Adrenal gland (tissue), 19 donors: ENCODE measurements at places on chromosomes 1 and 21. TPM values are rescaled to one million over a fixed set of nuclear protein-coding genes. Genes with fewer than 3 reads are reported as not detected.

The CD5L gene
- total RNA-seq: not detected

DNA sequence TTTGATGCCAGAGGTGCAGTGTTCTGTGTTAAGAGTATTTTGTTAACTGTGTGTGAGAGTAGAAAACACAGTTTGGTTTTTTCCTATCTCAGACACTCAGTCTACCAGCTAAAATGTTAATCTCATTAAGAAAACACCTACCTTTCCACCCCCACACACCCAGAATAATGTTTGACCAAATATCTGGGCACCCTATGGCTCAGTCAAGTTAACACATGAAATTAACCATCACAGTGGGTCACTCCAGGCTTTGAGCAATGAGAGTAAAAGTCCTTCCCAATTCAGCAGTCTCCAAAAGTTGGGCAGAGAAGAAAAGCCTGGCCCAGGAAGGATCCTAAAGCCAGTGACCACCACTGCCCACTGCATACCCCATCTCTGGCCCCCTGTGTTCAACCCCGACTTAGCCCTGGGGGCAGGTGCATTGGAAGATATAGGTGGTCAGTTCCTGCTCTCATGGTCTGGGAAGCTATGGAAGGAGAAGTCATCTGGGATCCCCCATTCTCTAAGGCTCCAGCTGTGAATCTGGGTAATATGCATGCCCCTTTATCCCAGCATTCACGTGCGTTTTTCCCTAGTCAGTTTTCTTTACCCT is 50.2 kb upstream of the CSF3R start:
- DNase-seq: no peak
- H3K36me3 ChIP-seq: no peaks in the 10 kb centered on the region
- H3K27me3 ChIP-seq: no peaks in the 10 kb centered on the region
- H3K4me1 ChIP-seq: no peaks in the 10 kb centered on the region
- no peak overlapping the region for H3K4me3 ChIP-seq

GRCh38 chr1:233295975-233296322 is 424 bp upstream of the PCNX2 start:
- no peak overlapping the region for H3K27ac ChIP-seq
- no peak overlapping the region for H3K4me3 ChIP-seq
- H3K27me3 ChIP-seq: no peaks in the 10 kb centered on the region
- no peaks in the 10 kb centered on the region for H3K4me1 ChIP-seq

DNA sequence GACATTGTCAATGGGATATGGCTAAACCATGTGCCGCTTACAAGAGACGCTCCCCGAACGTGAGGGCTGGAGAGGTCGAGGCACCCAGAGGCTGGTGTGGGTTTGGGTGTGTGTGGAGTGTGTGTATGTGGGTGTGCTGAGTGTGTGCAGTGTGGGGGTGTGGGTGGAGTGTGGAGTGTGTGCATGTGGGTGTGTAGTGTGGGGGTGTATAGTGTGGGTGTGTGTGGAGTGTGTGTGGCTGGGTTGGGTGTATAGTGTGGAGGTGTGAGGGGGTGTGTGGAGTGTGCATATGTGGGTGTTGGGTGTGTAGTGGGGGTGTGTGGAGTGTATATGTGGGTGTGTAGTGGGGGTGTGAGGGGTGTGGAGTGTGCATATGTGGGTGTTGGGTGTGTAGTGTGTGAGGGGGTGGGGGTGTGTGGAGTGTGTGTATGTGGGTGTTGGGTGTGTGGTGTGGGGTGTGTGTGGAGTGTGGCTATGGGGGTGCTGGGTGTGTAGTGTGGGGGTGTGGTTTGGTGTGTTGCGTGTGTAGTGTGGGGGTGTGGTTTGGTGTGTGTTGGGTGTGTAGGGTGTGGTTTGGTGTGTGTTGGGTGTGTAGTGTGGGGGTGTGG is 42.2 kb downstream of the SLC19A1 start:
- no peaks in the 10 kb centered on the region for H3K27me3 ChIP-seq
- H3K4me3 ChIP-seq: no peak overlapping the region
- DNase-seq: peak; percentile 10
- no peaks in the 10 kb centered on the region for H3K36me3 ChIP-seq
- H3K27ac ChIP-seq: no peak overlapping the region

The DNAH14 gene
- 17.8 TPM for total RNA-seq

- DNase-seq: no peak
- peaks cover 90% of the 10 kb centered on the region for H3K4me1 ChIP-seq
- H3K36me3 ChIP-seq: no peaks in the 10 kb centered on the region
- H3K4me3 ChIP-seq: no peak overlapping the region
- peak overlapping the region; percentile 59 for H3K27ac ChIP-seq
These were observed 82.8 kb downstream of the TGFBR3 start for GRCh38 chr1:91803123-91803522.

GRCh38 chr1:153478047-153478691 is 17.7 kb upstream of the S100A7 start:
- H3K27ac ChIP-seq: no peak overlapping the region
- no peak for DNase-seq
- H3K4me1 ChIP-seq: peaks cover 6% of the 10 kb centered on the region
- H3K27me3 ChIP-seq: no peaks in the 10 kb centered on the region

- no peaks in the 10 kb centered on the region for H3K4me1 ChIP-seq
- no peak for DNase-seq
- H3K27ac ChIP-seq: no peak overlapping the region
- no peak overlapping the region for H3K4me3 ChIP-seq
- H3K36me3 ChIP-seq: no peaks in the 10 kb centered on the region
These were observed 249.4 kb downstream of the PLPP3 start for GRCh38 chr1:56329970-56330369.

DNA sequence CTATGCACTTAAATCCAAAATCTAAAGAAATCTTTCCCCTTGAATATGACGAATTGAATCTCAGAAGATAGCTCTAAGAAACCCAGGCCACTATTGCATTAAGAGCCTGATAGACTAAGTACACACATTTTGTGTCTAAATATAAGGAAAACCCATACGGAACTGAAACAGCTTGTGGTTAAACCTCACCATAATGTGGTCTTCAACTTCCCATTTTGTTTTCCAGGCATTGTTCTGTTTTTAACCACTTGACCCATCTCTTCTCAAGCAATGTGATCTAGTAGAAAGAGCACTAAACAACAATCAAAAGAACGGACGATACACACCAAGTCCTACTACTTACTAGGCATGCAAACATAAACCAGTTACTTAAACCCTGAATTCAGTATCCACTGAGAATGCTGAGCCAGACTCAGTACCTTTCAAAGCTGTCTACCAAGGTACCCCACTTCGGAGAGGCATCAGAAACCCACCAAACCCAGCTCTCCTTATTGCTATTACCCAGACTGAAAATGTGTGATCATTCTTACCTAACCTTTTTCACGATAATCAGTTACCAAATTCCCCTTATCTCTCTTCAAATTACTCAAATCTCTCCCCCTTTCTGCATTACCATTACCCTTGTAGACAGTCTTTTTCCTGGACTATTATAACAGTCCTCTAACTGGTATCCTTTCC is 12.8 kb downstream of the OTUD7B start:
- no peak for DNase-seq
- no peak overlapping the region for H3K27ac ChIP-seq
- no peaks in the 10 kb centered on the region for H3K36me3 ChIP-seq
- H3K4me3 ChIP-seq: no peak overlapping the region
- H3K27me3 ChIP-seq: no peaks in the 10 kb centered on the region
- H3K4me1 ChIP-seq: peaks cover 72% of the 10 kb centered on the region

DNA sequence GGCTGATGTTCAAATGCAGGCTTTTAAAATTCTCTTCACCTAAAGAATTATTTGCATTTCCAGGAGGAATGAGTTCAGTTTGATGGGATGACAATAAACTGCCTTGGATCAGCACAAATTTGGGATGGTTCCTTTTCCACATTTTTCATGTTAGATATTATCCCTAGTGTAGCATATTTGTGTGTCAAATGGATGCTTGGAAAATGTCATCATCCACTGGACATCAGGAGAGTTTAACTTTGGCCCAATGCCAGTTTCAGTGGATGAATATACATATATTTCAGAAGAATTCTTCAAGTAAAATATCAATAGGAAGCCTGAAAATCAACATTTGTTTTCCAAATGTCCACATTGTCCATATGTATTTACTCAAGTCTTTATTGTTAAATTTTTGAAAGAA is 116.5 kb upstream of the COL24A1 start:
- no peak for DNase-seq
- no peaks in the 10 kb centered on the region for H3K36me3 ChIP-seq
- no peak overlapping the region for H3K4me3 ChIP-seq
- no peaks in the 10 kb centered on the region for H3K27me3 ChIP-seq
- H3K27ac ChIP-seq: no peak overlapping the region
- no peaks in the 10 kb centered on the region for H3K4me1 ChIP-seq

- H3K27ac ChIP-seq: peak overlapping the region; percentile 95
- no peaks in the 10 kb centered on the region for H3K27me3 ChIP-seq
- peak; percentile 98 for DNase-seq
- peaks cover 27% of the 10 kb centered on the region for H3K4me1 ChIP-seq
- peak overlapping the region; percentile 36 for H3K4me3 ChIP-seq
These were observed 66.6 kb upstream of the LAPTM5 start for GRCh38 chr1:30823969-30824735.

GRCh38 chr21:28769683-28770082 is 223.0 kb downstream of the LTN1 start:
- no peak for DNase-seq
- H3K27me3 ChIP-seq: no peaks in the 10 kb centered on the region
- no peaks in the 10 kb centered on the region for H3K4me1 ChIP-seq
- H3K4me3 ChIP-seq: no peak overlapping the region
- no peak overlapping the region for H3K27ac ChIP-seq
- no peaks in the 10 kb centered on the region for H3K36me3 ChIP-seq

The S100A6 gene
- 609 TPM for total RNA-seq

DNA sequence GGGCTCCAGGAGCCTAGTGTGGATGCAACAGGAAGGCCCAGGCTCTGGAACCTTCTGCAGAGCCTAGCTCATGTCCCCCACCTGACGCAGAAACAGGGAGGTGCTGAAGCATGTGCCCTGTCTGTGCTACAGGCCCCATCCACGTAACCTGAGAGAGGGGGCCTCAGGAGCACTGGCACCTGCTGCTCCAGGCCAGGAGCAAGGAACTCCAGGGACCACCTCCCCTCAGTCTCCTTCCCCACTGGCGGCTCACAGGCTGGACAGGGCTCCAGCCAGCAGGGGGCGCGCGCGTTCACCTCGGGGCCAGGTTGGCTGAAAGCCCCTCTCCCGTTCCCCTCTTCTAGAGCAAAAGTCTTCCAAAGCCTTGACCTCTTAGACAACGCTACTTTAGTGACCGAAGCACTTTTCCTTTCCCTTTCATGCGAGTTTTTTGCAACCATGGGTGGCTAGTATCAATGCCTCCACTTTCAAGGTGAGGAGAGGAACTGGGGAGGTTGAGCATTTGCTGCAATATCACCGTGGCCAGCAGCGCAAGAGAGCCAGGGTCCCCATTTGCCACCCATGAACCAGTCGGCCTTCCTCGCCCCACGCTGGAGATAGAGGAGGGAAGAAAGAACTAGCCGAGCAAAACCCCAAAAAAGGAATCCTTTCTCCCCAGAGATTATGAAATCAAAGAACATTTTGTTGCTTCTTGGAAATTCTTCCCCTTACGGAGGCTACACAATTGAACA is 52.4 kb upstream of the GPR157 start:
- no peaks in the 10 kb centered on the region for H3K36me3 ChIP-seq
- peak; percentile 59 for DNase-seq
- peak overlapping the region; percentile 87 for H3K27ac ChIP-seq
- H3K4me3 ChIP-seq: peak overlapping the region; percentile 97
- peaks cover 16% of the 10 kb centered on the region for H3K4me1 ChIP-seq

- H3K36me3 ChIP-seq: no peaks in the 10 kb centered on the region
- H3K27ac ChIP-seq: peak overlapping the region; percentile 53
- H3K27me3 ChIP-seq: no peaks in the 10 kb centered on the region
- DNase-seq: peak; percentile 84
- H3K4me1 ChIP-seq: peaks cover 64% of the 10 kb centered on the region
These were observed 54.1 kb downstream of the CD46 start for GRCh38 chr1:207805841-207806421.

DNA sequence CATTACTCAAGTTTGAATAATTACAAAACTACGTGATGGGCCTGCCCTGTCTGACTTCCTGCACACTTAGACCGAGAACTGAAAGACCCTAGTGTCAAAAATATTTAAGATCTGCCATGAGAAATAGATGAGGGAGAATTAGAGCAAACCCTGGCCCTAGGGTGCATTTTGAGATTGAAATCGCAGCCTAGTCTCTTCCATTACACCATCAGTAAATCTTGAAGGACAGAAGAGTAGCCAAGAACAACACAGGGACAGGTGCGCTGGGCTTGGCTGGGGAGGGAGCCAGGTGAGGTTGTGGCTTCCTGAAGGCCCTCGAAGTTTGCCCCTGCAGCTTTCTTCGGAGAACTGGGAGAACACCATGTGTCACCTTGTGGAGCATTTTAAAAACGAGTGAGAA is 36.7 kb upstream of the KIF26B start:
- H3K27me3 ChIP-seq: no peaks in the 10 kb centered on the region
- no peak for DNase-seq
- no peak overlapping the region for H3K27ac ChIP-seq
- H3K36me3 ChIP-seq: no peaks in the 10 kb centered on the region
- no peaks in the 10 kb centered on the region for H3K4me1 ChIP-seq

DNA sequence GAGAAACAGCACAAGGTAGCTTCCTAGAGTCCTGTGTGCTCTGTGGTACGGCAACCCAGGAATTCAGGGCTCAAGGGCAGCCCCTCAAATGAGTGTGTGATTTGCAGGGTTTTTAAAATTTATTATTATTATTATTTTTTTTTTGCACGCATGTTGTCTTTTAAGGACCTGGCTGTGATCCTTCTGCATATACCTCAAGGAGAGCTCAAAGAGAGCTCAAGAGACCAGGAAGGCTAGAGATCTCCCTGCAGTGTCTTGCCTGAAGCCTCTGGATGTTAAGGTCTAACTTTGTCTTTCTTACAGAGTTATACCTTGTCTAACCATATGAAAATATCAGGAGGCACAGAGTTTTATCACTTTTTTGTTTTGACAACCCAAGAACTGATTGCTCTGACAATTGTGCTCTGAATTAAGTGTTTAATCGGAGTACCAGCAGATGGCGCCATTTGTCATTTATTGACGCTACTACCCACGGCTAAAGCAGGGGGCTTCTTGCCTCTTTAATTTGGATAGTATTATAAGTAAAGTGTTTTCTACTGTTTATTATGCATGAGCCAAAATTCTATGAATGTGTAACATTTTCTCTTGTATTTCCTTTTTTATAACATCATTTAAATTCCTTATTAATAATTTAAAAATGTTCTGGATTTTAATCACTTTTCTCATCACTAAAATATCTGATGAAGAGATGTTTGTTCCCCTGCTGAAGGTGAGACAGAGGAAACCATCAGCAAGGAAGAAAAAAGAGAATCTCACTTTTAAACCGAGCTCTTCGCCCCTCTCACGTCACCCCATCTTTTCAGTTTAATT is 35.8 kb upstream of the LMO4 start:
- no peak overlapping the region for H3K27ac ChIP-seq
- no peaks in the 10 kb centered on the region for H3K27me3 ChIP-seq
- DNase-seq: peak; percentile 44
- H3K4me3 ChIP-seq: no peak overlapping the region
- H3K36me3 ChIP-seq: no peaks in the 10 kb centered on the region

GRCh38 chr21:37800057-37800455 is 116.2 kb downstream of the KCNJ6 start:
- DNase-seq: no peak
- no peak overlapping the region for H3K27ac ChIP-seq
- no peaks in the 10 kb centered on the region for H3K36me3 ChIP-seq
- H3K4me3 ChIP-seq: no peak overlapping the region
- no peaks in the 10 kb centered on the region for H3K27me3 ChIP-seq

GRCh38 chr1:92882819-92883218 is 51.0 kb downstream of the RPL5 start:
- H3K27me3 ChIP-seq: no peaks in the 10 kb centered on the region
- H3K4me1 ChIP-seq: no peaks in the 10 kb centered on the region
- H3K4me3 ChIP-seq: no peak overlapping the region
- no peak overlapping the region for H3K27ac ChIP-seq
- no peaks in the 10 kb centered on the region for H3K36me3 ChIP-seq
- no peak for DNase-seq
